ENCODE measurements at places on chromosomes 6 and 20.

DNA sequence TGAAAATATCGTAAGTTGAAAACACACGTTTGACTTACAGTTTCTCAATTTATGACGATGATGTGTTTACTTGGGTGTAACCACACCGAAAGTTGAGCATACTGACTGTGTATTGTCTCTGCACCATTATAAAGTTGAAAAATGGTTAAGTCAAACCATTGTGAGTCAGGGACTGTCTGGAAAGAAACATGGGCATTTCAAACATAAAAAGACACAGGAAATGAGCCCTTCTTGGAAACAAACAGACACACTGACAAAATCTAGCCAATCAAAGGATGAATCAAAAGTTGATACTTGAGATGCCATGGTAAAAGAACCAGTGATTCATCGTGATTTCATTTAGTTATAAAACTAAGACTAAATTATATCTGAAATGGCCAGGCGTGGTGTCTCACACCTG lies 5.3 kb downstream of the POPDC3 start:
- no peak for DNase-seq

DNA sequence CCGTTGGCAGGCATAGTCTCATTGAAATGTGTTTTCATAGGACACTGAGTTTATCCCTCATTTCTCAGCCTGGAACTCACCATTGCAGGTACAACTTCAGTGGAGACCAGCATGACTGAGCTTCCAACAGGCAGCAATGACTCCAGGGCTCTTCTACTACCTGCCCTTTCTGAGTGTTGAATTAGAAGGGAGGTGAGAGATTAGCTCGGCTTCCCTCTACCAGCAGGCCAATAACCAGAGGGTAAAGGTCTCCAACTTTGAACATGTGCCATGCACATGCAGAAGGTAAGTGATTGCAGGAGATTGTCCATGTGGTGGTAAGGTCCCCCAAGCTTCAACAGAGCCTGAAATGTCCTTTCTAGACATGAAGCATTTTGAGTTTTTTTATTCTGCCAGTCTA lies 233.8 kb upstream of the SUPT3H start:
- DNase-seq, result no peak

DNA sequence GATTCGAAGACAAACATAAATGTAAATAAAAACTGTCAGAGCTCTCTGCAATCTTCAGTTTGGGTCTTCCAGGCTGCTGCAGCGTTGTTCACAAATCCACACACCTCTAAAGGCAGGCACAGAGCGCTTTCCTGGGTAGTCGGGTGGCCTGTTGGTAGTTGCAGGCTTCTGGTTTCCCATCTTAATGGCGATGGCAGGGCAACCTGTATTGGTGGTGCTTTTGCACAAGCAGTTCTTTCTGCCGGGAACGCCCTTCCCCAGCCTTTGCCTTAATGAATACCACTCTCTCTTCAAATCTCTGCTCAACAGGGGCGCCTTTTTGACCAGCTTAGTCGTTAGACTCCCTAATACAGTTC lies 723 bp upstream of the IFT52 start:
- peak; percentile 7 for DNase-seq

GRCh38 chr6:168645326-168645725 lies 204.3 kb downstream of the SMOC2 start:
- DNase-seq, result no peak

DNA sequence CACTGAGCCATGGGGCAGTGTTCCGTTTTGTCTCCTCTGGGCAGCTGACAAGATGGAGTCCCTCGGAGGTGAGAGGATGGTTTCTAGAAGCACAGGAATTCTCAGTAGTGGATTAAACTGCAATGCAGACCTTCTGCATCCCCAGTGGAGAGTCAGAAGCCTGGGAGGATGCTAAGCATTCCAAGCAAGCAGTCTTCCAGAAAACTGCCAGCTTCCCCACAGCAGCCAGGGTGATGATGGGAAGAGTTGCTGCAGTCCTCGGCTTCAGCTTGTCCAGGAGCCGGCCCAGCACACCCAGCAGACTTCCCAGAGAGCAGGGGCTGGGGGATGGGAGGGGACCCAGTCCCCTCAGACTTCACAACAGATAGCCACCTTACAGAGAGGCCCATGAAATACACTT lies 163.6 kb downstream of the LY86 start:
- DNase-seq, result no peak

Measured in stimulated activated CD4-positive, alpha-beta T cell treated with anti-CD3 and anti-CD28 coated beads, Interleukin-1b, Interleukin-23, amount 100 ng/mL, for 48 hours (primary cell).